ENCODE measurements at places on chromosomes 6 and 20. TPM values are rescaled to one million over a fixed set of nuclear protein-coding genes. Genes with fewer than 3 reads are reported as not detected.

SLC44A4 gene
- total RNA-seq = 74.2 TPM

DNMT3B gene
- total RNA-seq = 17.0 TPM

HLA-G gene
- not detected for total RNA-seq

MAN1A1 gene
- 53.0 TPM for total RNA-seq

CD93 gene
- 8.2 TPM for total RNA-seq

SOX18 gene
- 0.58 TPM for total RNA-seq

NEURL2 gene
- total RNA-seq = 3.9 TPM

GMNN gene
- 2.7 TPM for total RNA-seq

KIAA0408 gene
- total RNA-seq = 0.87 TPM

MAS1 gene
- total RNA-seq = 0.18 TPM

PACRG gene
- total RNA-seq = not detected

UBE2V1 gene
- total RNA-seq = 55.9 TPM

ANKRD66 gene
- 20.5 TPM for total RNA-seq

LPIN3 gene
- total RNA-seq = 289 TPM

B4GALT5 gene
- 40.0 TPM for total RNA-seq

SNAP25 gene
- not detected for total RNA-seq

DEFB113 gene
- total RNA-seq = not detected

CST2 gene
- total RNA-seq = 1.3 TPM

ANGPT4 gene
- total RNA-seq = not detected

Measured in stomach (tissue), 19 donors.